Activated CD4-positive, alpha-beta memory T cell treated with anti-CD3 and anti-CD28 coated beads for 36 hours (primary cell): ENCODE measurements at places on chromosomes 4 and X. TPM values are rescaled to one million over a fixed set of nuclear protein-coding genes. Genes with fewer than 3 reads are reported as not detected.
A peak's percentile ranks its signal among the peaks of the same experiment; 100 is the strongest.

Gene CXorf49
- total RNA-seq, result not detected

Gene HSFX1
- 0.24 TPM for total RNA-seq

Gene GC
- total RNA-seq, result not detected

Gene PNCK
- total RNA-seq, result not detected

Gene HSD17B13
- not detected for total RNA-seq

Gene KDR
- total RNA-seq, result not detected

Gene PAGE2B
- 0.70 TPM for total RNA-seq

Gene ABCG2
- total RNA-seq, result 0.81 TPM

DNA sequence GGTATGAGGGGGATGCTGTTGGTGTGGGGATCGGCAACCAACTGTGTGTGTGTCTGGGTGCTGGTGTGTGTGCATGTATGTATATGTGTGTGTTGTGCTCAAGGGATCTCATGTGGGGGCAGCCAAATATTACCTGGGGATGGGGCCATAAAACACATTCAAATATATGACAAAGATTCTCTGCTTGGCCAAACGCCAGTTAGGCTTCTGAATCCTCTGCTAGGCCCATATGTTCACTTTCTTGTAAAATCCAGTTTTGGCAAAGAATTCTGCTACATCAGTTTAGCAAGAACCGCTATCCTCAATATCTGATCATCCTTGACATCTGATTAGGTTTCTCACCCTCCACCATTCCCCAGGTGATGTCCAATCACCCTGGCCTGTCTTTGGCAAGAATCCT, 106.6 kb downstream of the RASL11B start:
- DNase-seq, result no peak

DNA sequence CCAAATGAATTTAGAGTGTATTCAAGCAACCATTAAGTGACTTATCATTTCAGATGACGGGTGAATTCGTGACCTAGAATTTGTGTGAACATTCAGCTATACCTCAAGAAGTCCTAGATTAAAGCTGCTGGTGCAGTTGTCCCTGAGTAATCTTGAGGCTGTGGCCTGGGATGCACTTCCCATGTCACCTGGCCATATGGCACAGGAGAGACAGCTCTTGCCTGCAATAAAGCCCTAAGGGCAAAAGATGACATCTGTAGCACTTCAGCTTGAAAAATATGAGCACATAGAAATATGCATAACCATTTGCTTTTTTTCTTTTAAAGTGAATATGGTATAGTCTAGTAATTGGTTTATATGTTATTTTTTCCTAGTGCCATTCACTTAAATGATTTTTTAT, 125.8 kb downstream of the FHDC1 start:
- DNase-seq, result no peak

GRCh38 chr4:37471971-37472370, 214.2 kb downstream of the RELL1 start:
- DNase-seq, result no peak

DNA sequence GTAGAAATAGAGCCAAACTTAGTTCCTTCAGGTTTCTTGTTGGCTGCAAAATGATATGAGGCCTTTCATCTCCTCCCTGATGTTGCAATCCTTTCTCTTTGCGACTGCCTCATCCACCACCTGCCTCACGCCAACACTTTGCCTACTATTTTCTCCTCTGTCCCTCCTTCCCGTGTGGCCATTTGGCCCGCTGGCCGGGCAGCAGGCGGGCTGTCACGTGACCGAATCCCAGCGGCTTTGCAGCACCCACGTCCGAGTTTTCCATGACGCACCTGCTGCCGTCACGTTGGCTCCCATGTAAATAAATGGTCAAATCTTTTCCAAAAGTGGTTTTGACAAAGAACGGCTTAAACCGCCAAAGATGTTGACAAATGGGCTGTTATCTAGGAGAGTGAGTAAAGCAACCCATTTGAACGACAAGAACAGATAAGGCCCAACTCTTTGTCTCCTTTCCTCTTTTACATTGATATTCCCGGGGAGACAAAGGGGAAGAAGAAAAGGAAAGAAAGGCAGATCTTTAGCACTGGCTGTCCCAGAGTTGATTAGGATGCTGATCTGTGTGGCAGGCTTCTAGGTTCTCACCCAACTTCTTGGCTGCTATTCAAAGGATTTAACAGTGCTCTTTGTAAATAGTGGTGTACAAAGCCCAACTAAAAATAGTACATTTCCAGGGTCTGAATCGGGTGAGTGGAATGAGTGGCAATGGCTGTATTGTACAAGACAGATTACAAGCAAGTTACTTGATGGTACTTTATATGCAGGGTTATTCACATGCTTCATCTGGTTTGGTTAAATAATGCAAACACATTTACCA, 174.2 kb upstream of the JADE1 start:
- no peak for DNase-seq

- DNase-seq, result no peak
These were observed 2304.0 kb downstream of the ARAP2 start for GRCh38 chr4:33940281-33940680.

- no peak for DNase-seq
These were observed 1392.9 kb downstream of the ARAP2 start for GRCh38 chr4:34851411-34851810.

- DNase-seq, result no peak
These were observed 1.2 kb downstream of the TLR6 start for GRCh38 chr4:38855466-38855865.

GRCh38 chrX:7647831-7648230, 195.1 kb upstream of the VCX start:
- no peak for DNase-seq

GRCh38 chrX:135410861-135411627, 10.7 kb upstream of the SMIM10L2A start:
- DNase-seq, result no peak

- no peak for DNase-seq
These were observed 34.8 kb downstream of the DOCK11 start for GRCh38 chrX:118530219-118530911.

- no peak for DNase-seq
These were observed 104.4 kb downstream of the ARSF start for GRCh38 chrX:3145716-3146115.

- DNase-seq, result no peak
These were observed 89.9 kb downstream of the EFHC2 start for GRCh38 chrX:44253575-44253942.

DNA sequence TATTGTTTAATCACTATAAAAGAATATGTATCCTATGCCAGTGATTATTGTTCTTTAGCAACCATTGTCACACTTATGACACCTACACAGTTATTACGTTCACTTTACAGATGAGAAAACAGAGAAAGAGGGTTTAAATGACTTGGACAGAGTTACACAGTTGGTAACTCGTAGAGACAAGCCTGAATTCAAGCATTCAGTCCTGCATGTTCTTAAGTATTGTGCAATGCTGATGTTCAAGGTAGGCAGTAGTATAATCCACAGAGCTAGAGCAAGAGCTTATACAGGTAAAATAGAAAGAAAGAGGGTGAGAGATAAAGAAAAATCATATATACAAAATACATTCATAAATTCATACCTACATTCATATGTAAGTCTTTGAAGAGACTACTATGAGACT, 249.8 kb upstream of the ANXA10 start:
- no peak for DNase-seq

DNA sequence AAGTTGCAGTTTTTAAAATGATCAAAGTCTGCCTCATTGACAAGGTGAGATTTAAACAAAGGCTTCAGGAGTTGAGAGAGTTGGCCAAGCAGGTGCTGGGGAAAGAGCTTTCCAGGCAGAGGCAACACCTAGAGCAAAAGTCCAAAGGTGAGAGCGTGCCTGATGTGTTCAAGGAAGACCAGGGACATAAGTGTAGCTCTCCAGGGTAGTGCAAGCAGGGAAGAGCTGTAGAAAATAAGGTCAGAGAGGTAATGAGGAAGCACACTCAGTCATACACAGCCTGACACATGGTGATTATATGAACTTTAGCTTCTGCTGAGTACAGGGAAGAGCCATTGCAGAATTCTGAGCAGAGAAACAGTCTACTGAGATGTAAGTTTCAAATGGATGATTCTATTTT, 265.0 kb upstream of the NWD2 start:
- no peak for DNase-seq

DNA sequence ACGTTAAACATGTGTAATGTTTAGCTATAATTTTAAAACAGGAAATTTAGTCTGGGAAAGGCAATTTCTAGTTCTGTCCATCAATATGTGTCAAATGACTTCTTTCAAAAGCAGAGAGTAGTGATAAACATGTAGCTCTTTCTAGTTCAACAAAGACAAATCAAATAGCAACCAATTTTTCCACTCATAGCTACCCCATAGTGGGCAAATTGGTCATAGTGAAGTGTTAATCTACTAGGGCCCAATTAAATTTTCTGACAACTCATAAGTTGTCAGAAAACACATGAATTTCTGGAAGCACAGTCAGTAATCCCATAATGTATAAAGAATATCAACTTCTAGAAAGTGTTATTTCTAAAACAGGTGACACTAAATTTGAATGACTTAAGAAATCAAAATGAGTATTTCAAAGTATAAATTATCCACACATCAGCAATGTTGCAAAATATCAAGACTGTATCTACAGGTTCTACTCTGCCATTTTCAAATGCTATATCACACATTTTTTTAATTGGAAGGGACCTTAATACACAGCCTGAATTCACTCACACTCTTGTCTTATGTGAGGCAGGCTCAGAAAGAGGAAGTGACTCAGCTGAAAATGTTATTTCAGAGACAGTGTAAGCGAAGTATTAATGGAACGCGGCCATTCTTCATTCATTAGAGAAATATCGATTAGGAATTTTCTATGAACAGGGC, 7.7 kb downstream of the OCIAD2 start:
- DNase-seq, result no peak

DNA sequence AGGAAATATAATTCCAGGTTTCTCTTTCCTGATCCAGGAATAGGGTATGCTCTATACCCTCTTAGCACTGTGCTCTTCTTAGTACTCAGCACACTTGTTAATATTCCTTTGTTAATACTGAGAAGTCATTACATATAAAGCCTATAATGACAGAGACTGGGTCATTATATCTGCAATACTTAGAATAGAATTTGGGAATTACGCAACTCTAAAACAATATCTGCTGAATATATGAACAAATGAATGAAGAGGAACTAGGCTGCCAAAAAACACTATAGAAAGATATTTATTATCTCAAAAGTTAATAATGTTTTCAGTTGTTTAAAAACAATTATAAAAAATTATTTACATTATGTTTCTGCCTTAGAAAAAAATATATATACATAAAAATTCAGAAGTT, 36.4 kb upstream of the ANKRD50 start:
- no peak for DNase-seq

DNA sequence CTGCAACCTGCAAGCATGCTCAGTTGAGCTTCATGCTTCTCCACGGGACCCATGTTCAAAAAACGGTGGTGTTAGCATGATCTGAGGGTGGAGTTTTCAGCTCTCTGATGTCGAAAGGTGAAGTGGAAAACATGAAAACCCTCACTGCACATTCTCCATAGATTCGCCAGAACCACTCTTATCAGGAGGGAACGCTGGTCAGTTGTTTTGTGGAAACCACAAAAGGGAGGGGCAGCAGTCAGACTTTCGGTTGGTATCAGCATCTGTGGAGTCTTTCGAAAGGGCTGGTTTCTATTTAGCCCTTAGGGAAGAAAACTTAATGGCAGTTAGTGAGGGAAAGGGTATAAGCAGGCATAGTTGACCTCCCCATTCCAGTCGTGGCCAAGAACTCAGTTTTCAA, 12.6 kb downstream of the PPA2 start:
- DNase-seq, result no peak

GRCh38 chr4:33628296-33628695, 2616.0 kb downstream of the ARAP2 start:
- no peak for DNase-seq

- DNase-seq, result no peak
These were observed 135.4 kb downstream of the GUCY2F start for GRCh38 chrX:109346491-109346890.

DNA sequence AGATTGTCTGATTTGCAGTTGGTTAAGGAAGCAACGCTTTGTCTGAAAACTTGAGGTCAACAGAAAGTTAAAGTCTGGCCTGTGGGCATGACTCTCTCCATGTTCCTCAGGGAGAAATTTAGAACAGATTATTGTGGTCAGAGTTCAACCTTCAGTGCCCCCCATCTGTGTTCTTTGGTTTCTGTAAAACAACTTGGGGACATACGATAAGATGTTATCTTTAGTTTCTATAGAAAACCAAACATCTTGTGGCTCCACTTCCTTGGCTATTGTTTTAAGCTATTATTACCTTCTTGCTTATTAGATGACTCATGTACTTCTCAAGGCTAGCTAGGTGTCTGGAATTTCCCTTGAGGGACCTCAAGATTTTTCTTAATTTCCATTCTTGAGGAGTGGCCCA, 507.7 kb downstream of the PDHA2 start:
- no peak for DNase-seq

- no peak for DNase-seq
These were observed 27.1 kb upstream of the IL15 start for GRCh38 chr4:141609243-141609642.

DNA sequence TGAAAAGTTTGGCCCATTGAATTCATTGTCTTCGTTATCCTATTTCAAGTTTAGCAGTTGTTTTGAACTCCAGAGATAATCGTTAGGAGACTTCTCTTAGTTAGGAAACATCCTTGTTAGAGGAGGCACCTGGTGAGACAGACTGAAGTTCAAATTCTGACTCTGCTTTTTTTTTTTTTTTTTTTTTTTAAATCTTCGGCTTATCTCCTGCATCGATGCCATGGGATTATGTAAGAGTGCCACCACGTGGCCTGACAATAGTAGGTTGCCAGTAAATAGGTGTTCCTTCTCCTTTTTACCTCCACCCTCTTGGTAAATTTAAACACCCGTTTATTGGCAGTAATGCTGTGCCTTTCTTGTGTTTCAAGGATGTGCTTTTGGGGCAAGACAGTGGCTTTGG, 149.3 kb downstream of the SOWAHB start:
- DNase-seq, result peak; percentile 37
